Fibroblast of mammary gland (primary cell): ENCODE measurements at places on chromosomes 16 and 17.

DNA sequence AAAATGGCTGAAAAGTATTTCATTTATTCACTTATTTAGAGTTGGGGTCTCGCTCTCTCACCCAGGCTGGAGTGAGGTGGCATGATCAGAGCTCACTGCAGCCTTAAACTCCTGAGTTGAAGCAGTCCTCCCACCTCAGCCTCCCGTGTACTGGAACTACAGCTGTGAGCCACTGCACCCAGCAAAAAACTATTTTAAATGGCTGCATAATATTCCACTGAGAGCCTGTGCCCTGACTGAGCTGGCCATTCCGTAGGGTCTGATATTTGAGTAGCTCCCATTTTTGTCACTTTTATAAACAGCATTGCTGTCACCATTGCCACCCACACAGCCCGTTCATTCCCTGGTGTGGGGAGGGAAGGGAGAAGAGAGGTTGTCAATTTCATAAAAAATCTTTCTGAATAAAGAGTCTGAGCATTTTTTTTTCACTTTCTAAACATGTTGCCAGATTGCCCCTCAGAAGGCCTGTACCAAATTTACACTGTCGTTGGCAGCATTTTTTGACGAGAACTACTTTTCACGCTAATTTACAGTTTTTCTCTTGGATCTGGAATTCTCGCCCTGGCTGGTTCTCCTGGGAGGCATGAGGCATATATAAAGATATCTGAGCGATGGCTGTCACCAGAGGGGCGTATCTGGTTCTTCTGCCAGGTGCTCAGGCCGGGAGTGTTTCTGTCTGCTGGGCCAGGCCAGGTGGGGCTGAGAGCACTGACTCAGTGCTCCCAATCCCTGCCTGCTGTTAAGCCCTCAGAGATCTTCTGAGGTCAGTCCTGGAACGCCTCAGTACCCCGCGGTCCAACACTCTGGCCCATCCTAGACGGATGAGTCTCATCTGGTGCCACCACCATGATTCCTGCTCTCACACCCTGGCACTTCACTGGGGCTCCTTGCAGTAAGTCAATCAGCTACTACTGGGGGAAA, 7.2 kb upstream of the KIFC3 start:
- no peak for DNase-seq

- no peak for DNase-seq
These were observed 507 bp downstream of the FHOD1 start for GRCh38 chr16:67246756-67247191.

DNA sequence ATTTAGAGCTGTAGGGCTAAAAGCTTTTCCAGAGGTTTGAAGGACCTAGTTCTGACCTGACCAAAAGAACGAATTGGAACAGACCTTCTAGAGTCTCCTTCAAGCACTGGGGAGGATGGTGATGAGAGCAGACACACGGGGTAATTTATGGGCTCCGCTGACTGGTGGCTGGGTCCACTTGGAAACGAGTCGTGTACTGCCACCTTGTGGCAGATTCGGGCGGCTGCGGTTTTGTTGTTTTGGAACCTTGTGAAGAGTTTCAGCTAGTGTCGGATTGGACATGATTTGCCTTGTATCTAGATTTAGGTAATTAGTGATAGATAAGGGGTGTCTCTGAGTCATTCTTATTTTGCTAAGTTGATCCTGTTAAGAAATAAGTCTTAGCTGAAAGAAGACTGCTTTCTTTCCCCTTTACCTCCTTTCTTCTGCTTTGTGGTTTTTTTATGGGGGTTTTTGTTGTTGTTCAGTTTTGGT, 98.9 kb downstream of the AATF start:
- DNase-seq, result peak; percentile 89

DNA sequence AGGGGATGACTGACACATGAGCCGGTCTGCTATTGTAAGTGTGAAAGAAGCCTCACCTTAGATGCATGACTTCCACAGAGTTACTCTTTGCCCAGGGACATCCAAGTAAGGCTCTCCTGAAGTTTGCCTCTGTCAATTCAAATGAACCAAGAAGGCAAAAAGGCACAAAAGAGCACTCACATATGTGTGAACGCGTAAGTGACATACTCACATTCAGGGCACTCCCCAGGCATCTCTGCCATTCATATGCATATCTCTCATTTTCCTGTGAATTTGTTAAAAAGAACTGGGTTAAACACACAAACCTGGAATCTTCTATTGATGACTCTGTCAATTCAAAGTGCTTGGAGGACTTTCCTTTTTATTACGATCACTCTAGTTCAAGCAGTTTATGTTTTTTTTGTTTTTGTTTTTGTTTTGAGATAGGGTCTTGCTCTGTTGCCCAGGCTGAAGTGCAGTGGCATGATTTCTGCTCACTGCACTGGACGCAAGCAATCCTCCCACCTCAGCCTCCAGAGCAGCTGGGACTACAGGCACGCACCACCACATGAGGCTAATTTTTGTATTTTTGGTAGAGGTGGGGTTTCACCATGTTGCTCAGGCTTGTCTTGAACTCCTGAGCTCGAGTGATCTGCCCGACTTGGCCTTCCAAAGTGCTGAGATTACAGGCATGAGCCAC, 49.4 kb downstream of the DUSP14 start:
- DNase-seq, result no peak

- no peak for DNase-seq
These were observed 94.9 kb downstream of the TMEM132E start for GRCh38 chr17:34673995-34674890.

DNA sequence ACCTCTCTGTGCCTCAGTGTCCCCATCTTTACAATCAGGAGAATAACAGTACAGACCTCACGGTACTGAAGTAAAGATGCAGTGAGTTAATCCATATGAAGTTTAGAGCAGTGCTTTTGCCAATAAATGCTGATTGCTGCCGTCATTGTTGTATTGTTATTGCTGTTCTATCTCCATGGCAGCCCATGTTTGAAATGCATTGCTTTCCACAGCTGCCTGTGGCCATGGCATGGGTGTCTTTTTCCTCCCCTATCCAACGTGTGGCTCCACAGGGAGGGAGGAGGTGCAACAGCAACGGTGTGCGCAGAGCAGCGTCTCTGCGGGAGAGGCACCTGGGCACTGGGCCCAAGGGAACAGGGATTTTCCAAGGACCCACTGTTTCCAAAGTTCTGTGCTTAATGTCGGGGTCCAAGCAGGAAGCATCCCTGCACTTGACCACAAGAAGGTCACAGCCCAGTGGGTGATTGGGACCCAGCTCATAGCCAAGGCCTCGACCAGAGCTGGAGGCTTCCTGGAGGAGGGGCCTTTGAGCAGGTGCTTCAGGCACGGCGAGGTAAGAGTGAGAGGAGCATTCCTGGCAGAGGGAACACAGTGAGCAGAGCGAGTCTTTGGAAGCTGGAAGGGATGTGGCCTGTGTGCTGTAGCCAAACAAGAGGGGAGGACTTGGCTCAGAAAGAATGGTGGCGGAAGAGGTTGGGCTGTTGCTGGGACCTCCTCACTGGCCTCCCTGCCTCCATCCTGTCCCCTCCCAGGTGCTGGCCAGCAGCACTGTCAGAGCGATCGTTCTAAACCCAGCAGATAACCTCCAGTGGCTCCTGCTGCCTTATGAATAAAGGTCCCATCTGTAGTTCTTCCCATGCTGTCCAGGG, 3.9 kb downstream of the RAI1 start:
- peak; percentile 45 for DNase-seq

DNA sequence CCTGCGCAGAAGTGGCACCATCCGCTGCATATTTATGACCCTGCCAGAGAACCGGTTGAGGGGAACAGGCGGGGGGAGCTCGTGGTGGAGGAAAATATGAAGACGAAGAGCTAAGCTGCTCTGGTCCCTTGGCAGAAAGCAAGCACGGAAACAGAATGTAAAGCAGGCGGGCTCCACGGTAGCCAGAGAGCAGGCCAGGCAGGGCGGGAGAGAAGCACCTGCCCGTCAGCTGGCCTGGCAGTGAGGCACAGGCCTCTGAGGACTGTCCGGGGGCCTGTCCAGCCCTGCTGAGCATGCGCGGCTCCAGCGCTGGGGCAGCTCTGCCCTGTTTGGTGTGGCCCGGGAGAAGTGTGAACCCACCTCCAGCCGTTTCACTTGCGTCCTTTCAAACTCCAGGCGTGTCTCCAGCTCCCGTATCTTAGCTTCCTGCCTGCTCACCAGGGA, 46.7 kb downstream of the PIPOX start:
- no peak for DNase-seq

- no peak for DNase-seq
These were observed 22.7 kb downstream of the WNT9B start for GRCh38 chr17:46873941-46874645.

DNA sequence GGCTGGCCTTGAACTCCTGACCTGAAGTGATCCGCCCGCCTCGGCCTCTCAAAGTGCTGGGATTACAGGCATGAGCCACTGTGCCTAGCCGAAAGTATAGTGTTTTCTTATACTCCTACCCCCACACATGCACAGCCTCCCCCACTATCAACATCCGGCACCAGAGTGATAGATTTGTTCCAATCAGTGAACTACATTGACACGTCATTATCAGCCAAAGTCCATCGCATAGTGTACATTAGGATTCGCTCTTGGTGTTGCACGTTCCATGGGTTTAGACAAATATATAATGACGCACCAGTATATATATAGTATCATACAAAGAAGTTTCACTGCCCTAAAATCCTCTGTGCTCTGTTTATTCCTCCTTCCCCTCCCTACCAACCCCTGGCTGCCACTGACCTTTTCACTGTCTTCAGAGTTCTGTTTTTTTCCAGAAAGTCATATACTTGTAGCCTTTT, 11.9 kb upstream of the TM4SF5 start:
- no peak for DNase-seq

DNA sequence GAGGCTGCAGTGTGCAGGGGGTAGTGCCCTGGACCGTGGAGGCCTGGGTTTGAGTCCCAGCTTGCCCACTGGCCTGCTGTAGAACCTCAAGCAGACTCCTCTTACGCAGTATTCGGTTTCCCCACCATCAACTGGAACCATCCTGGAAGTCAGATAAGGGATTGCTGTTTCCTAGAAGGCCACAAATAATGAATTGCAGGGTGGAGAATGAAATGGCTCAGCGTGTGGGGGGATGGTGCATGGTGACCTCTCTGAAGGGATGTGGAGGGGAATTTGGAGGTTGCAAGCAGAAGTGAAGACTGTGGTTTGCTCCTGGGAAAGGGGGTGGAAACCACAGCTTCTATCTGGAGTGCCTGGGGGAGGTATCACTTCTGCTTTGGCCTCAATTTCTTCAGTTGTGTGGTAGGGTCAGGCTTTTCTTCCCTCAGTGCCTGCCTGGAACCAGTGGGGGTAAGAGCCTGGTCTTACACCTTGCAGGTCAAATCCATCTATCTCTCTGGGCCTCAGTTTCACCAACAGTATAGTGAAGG, 1.7 kb downstream of the ADGRG5 start:
- DNase-seq, result no peak
